Naive B cell (primary cell): ENCODE measurements at places on chromosomes 2 and 18.

GRCh38 chr2:208671284-208671683 lies 264.7 kb downstream of the PTH2R start:
- DNase-seq: no peak

- no peak for DNase-seq
These were observed 55.7 kb downstream of the INO80C start for GRCh38 chr18:35441857-35442595.

DNA sequence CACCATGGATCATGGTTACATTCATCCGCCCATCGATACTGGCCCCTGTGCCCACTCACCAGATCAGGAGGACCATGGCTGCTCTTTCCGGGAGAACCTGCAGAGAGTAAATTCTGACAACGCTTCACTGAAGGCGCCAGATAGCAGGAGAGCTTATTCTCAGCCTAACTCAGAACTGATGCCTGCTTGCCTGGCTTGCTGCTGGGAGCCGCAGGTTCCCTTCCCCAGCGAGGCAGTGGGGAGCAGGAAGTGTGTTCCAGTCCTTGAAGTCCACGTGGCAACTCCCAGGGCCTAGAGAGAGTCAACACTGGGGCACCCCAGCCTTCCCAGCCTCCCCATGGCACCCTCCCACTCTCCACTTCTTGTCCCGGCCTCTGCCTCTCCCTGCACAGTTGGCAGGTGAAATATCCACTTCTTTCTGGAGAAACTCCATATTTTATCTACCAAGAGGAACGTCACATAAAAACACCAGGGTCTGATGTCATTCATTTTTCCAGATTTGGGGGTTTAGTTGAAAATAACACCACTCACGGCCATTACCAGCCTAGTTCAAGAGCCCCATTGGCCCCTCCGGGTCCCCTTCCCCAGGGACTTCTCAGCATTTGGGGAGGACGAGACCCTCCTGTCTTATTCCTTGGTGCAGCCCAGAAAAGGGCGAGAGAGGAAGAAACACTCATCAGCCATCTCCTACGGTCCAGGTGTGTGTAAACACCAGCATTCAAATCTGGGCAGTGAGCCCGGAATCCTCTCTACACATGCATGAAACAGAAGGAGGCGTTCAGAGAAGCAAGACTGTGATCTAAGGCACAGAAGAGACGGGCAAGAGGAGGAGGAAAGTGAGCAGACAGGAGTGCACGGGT lies 3.5 kb upstream of the TUBB6 start:
- no peak for DNase-seq

GRCh38 chr2:8248623-8248957 lies 433.3 kb upstream of the ID2 start:
- no peak for DNase-seq

DNA sequence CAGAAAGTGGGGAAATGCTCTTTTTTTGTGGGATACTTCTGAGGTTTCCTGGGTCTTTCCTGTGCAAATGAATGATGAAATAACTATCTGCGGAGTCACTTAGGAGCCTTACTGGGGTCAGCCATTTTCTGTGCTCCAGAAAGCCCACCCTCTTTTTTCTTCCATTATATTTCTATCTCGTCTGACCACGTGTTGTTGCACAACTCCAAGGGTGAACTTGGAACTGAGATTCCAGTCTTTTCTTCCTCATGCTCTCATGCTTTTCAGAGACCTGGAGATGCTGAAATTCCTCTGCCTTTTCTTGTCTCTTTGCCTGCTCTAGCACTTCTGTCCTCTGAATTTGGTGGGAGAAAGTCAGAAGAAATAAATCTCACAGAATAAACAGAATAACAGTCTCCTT lies 4.8 kb upstream of the SCYGR5 start:
- DNase-seq: no peak

GRCh38 chr18:64097497-64097896 lies 51.4 kb downstream of the LINC00305 start:
- DNase-seq: no peak

- DNase-seq: no peak
These were observed 42.5 kb downstream of the ZNF519 start for GRCh38 chr18:14089781-14090180.

DNA sequence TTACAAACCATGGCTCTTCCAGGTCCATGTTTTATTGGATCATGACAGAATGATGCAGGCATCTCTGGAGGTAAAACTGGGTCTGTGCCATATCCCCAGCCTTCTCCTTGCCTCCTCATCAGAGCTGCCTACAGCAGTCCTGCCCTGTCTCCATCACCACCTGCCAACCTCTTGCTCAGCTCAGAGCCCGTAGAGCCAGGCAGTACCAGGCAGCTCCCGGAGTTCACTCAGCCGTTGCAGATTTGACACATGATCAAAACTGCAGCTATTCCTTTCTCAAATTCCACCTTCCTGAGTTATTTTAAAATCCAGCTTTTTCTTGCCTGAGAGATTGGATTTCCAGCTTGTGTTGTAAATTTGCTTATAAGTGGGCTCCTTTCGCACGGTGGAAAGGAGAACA lies 218.2 kb upstream of the CELF4 start:
- DNase-seq: no peak

GRCh38 chr18:73684647-73685046 lies 463.0 kb downstream of the FBXO15 start:
- no peak for DNase-seq
